ENCODE measurements at places on chromosomes 2 and 18. TPM values are rescaled to one million over a fixed set of nuclear protein-coding genes. Genes with fewer than 3 reads are reported as not detected.

The REV1 gene
- 45.8 TPM for total RNA-seq

The TEKT4 gene
- not detected for total RNA-seq

The IL36RN gene
- not detected for total RNA-seq

The OTOS gene
- not detected for total RNA-seq

The PCARE gene
- not detected for total RNA-seq

The PAX8 gene
- 0.35 TPM for total RNA-seq

The REG1B gene
- not detected for total RNA-seq

The FZD7 gene
- 1.0 TPM for total RNA-seq

The LOXL3 gene
- total RNA-seq, result 1.5 TPM

The CREB1 gene
- total RNA-seq, result 89.3 TPM

The PID1 gene
- not detected for total RNA-seq

The ABCG8 gene
- not detected for total RNA-seq

The PLGLB1 gene
- 0.50 TPM for total RNA-seq

The UBE2F gene
- total RNA-seq, result 175 TPM

The CD8B2 gene
- total RNA-seq, result not detected

The AKAIN1 gene
- total RNA-seq, result not detected

The ASPRV1 gene
- 1.5 TPM for total RNA-seq

The STON1 gene
- 2.4 TPM for total RNA-seq

The INPP1 gene
- 24.1 TPM for total RNA-seq

The GPR155 gene
- 18.5 TPM for total RNA-seq

The GPR39 gene
- total RNA-seq, result not detected

The MAB21L4 gene
- not detected for total RNA-seq

The ACMSD gene
- not detected for total RNA-seq

The LPIN1 gene
- 68.6 TPM for total RNA-seq

The HPCAL1 gene
- total RNA-seq, result 46.0 TPM

The KCTD1 gene
- total RNA-seq, result 4.5 TPM

The ASXL3 gene
- total RNA-seq, result not detected

The CLASP1 gene
- total RNA-seq, result 98.6 TPM

The DCDC2C gene
- not detected for total RNA-seq

The TUBA3D gene
- not detected for total RNA-seq

The DES gene
- total RNA-seq, result not detected

The GYPC gene
- total RNA-seq, result 161 TPM

The IL37 gene
- total RNA-seq, result 0.32 TPM

The SLC5A7 gene
- total RNA-seq, result not detected

The COL4A3 gene
- total RNA-seq, result not detected

The SERPINB4 gene
- not detected for total RNA-seq

The FIGN gene
- not detected for total RNA-seq

The ELOA2 gene
- not detected for total RNA-seq

The RNF152 gene
- total RNA-seq, result 0.59 TPM

The DHX57 gene
- total RNA-seq, result 14.8 TPM

The SRBD1 gene
- total RNA-seq, result 20.4 TPM
